ENCODE measurements at places on chromosomes 16 and 17.

DNA sequence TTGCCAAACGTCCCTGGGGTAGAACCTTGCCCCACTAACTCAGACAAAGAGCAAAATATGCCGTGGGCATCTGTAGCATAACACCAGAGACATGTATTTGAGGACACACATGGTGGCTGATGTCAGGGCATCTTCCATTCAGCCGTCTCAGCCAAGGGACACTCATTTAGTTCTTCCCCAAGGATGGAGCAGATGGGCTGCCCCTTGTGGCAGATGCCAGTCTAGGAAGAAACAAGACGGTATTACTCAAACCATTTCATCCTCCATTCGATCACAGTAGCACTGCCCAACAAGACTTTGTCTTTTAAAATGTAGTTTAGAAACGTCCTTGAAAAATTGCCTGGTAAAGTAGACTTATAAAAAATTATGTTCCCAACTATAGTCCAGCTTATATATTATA lies 937.6 kb upstream of the EEF2KMT start:
- DNase-seq, result no peak

GRCh38 chr17:44219108-44219615 lies 313 bp downstream of the UBTF start:
- peak; percentile 80 for DNase-seq

DNA sequence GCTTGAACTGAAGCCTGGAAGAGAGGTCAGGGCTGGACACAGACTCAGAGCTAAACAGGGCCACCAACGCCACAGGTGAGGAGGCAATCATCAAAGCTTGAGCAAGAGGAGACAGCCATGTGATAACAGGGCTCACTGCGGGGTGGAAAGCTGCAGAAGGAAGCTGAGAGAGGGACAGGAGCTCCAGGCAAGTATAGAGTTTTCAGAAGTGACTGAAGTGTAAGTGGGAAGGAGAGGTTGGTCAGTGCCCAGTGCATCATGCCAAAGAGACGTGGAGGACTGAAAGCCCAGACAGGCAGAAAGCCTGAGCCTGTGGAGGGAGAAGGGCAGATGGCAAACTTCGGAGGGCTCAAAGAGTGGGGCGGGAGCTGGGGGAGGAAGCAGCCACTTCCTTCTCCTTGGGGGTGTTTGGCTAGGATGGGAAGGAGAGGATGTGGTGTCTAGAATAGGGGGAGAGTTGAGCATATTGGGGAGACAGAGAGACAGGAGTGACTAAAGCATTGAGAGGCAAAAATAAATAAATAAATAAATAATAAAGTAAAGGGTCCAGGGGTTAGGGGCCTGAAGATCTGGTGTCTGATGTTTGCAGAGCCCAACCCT lies 2.6 kb downstream of the KIFC3 start:
- DNase-seq, result no peak

DNA sequence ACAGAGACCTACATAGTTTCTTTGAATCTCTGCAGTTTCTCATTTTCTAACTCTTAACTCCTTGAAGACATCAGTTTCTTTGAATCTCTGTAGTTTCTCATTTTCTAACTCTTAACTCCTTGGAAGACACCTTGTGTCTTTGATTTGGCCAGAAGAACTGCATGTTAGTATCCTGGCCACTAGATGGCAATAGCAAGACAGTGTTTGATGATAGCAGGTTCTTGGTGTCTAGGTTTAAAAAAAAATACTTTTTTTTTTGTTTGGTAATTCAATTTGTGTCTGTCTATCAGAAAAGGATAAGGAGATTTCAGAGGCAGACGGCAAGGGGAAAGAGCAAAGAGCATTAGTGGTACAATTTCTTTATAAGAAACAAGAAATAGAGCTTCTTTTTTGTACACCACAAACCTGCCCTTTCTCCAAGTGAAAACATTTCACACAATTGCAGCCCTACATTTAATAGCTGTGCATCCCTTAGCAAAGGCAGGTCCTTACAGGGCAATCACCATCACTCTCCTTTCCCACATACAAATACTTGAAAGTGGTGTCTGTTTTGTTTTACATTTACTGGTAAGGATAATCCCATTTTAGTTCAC lies 1324.9 kb upstream of the CDH8 start:
- peak; percentile 12 for DNase-seq

DNA sequence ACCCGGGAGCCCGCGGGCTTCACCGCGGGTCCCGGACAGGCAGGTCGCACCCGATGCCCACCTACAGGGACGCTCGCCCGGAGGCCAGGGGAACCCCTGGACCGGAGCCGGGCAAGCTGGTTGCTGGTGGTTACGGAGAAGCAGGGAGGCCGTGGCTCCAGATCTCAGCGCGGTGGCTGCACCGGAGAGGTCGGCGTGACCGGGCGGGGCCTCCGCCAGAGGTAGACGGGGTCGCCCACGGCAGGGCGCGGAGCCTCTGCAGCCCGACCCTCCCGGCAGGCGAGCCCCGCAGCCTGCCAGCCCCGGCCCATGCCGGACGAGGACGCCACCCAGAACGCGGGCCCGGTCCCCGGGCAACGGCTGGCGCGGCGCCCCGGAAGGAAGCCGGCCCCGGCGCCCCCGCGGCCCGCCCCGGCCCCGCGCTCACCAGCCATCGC lies 341 bp downstream of the PCYT2 start:
- DNase-seq, result no peak

- no peak for DNase-seq
Observed at GRCh38 chr17:82173351-82174041, 39.1 kb downstream of the CCDC57 start.

DNA sequence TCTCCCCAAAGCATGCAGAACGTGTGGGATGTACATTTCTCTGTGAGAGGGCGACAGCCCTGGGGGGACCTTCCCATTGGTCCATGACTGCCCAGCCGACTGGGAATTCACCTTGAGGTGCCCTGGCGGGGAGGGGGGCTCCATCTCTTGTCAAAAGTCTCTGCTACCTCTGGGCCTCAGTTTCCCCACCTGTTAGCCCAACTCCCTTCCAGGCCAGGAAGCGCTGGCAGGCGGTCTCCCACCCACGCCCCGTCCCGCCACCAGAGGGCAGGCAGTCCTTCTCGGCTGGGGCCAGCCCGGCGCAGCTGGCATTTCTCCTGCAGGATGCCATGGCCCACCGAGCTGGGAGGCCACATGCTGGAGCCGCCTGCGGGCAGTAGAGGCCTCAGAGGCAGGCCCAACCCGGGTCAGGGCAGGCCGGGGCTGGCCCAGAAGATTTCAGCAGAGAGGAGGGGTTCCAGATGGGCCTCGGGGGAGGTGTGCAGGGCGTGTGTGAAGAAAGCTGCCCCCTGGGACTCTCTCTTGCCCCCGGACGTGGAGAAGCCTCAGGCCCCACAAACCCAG lies 16.6 kb downstream of the CD7 start:
- peak; percentile 73 for DNase-seq

- no peak for DNase-seq
Observed at GRCh38 chr17:36616061-36617029, 15.0 kb downstream of the MRM1 start.

DNA sequence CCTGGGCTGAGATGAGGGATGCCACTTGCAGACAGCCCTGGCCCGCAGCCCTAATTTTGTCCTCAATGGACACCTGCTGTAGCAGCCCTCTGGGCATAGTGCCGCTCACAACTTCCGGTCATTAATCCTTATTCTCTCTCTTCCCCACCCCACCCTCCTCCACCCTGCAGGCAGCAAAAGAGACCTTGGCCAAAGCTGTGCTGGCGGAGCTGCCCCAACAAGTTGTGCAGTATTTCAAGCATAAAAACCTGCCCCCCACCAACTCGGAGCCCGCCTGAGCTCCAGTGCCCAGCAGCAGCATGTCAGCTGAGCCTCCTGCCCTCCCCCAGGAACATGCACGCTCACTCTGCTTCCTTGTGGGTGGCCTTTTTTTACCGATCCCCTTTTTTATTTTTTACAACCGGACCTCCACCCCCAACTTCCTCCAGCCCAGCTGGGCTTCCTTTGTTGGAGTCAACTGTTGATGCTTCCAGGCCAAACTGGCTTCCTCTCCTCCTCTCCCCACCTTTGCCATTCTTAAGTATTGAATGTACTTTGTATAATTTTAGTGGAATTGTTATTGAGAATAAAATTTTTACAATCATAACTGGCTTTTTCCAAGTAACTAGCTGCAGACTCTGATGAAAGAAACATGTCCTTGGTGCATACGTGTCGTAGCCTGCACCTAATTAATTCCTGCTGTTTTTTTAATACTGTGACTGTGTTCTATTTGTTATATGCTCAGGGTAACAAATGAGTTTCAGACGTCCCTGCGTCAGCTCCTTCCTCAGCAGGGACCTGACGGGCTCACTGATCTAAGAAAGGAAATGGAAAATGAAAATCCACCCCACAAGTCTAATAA lies 38.2 kb downstream of the PSME3IP1 start:
- DNase-seq, result no peak

All from germinal center (tissue), 1 donor.